Astrocyte of the cerebellum (primary cell): ENCODE measurements at places on chromosomes 4 and X.

DNA sequence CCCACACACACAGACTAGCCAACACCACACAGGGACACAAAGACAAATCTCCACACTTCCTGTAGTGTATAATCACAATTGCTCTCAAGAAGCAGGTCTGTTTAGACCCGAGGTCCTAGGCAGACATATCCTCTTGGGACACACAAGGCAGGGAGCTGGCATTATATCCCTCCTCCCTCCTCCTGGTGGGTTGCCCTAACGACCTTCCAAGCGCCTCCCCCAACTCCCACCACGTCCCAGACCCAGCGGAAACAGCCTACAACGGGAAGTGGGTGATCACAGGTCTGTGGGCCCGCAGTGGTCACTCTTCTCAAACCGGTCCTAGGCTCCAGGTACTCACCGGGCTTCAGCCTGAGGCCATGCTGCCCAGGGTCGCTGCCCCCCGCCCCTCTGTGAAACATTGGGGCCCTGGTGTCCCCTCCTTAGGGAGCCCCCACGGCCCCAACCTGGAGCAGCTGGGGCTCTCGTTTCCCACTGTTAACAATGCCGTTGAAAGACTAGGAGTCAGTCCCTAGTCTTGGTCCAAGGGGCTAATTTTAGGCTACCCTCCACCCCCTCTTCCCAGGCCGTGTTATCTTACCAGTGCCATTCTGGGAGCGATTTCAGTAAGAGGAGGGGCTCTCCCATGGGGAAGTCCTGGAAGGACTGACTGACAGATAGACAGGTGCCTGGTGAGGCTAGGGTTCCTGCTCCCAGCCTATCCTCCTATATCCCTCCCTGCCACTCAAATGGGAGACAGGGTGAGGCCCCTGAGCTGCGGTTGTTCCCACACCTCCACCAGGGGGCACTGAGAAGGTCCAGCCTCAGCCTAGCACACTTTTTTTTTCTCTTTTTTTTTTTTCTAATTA is at the start of gene ASB12:
TSS of gene ASB12 (minus strand) at position 485 of the 848 bp plus-strand sequence. CDS start 4,957 bp downstream, outside the sequence.
- DNase-seq, result no peak

GRCh38 chr4:176359590-176359989 is 39.8 kb downstream of the SPCS3 start:
- no peak for DNase-seq

- DNase-seq, result peak; percentile 12
Measured at GRCh38 chr4:165726831-165727230, 146.2 kb upstream of the TLL1 start.

DNA sequence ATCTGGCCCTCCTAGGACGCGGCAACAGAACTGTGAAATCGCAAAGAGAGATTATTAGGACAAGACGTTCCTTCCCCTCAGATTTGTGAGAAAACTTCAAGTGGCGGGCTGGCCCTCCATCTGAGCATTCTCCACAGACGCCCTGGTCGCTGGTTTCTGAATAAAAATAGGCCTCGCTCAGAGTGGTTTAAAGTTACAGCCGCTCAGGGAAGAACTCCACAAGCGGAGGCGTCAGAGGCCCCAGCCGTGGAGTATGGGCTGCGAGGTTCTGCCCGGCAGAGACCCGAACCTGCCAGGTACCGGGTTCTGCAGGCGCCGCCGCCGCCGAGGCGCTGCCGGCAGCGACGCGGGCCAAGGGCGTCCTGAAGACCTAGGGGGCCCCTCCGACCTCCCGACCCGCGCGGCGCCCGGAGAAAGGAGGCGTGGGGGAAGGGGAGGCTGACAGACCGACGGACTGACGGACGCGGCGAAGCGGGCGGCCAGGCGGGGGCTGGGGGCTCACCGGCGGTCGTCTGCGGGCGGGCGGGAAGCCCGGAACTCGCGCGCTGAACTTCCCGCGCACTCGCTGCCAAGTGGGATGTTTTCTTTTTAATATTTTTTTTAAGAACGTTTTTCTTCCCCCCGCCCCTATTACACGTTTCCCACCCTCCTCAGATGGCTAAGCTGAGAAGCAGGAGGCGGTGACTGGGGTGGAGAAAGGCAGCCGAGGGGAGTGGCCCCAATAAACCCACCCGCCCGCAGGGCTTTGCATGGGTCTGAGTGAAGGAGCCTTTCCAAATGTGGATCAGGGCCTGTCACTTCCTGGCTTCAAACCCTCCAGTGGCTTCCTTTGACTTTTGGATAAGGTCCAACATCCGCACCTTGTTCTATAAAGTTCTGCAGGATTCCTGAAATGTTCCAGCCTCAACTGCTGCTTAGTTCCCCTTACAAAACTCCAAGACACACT is at the start of gene PABPC4L:
TSS of gene PABPC4L (minus strand) at position 574 of the 946 bp plus-strand sequence. CDS start 770 bp downstream, outside the sequence.
- peak; percentile 64 for DNase-seq

DNA sequence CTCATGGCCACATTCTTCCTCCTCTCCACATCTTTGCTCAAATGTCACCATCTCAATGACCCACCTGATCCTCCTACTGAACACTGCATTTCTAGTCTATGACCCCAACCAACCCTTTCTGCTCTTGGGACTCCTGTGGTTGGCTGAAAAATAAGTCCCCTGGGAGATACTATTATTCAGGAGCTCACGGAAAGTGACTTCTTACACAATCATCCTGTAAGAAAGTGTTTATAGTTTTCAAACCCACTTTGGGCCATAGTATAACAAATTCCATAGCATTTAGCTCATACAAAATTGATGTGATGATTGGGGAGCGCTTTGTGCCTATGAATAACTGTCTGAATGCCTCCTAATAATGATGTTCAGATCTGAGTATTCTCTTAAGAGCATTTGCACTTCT is 161.4 kb upstream of the HS3ST1 start:
- DNase-seq, result no peak

DNA sequence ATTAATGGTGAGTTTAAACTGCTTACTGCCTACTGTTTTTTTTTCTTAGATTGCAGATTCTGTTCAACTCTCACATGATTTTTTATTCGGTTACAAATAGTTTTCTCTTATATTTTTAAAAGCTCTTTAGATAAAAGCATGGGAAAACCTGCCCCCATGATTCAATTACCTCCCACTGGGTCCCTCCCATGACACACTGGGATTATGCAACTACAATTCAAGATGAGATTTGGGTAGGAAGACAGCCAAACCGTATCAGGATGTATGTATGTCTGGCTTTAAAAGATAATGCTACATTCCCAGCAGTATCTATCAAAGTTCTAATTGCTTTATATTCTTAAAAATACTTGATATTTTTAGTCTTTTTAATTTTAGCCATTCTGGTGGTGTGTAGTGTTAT is 131.5 kb downstream of the JADE1 start:
- peak; percentile 9 for DNase-seq
